ENCODE measurements at places on chromosomes 12 and 14.

GRCh38 chr12:132530447-132530846 is 40.5 kb downstream of the FBRSL1 start:
- DNase-seq = no peak

- no peak for DNase-seq
Observed at GRCh38 chr12:32334371-32334777, 65.0 kb upstream of the FGD4 start.

- no peak for DNase-seq
Observed at GRCh38 chr12:40502322-40502721, 189.9 kb upstream of the CNTN1 start.

DNA sequence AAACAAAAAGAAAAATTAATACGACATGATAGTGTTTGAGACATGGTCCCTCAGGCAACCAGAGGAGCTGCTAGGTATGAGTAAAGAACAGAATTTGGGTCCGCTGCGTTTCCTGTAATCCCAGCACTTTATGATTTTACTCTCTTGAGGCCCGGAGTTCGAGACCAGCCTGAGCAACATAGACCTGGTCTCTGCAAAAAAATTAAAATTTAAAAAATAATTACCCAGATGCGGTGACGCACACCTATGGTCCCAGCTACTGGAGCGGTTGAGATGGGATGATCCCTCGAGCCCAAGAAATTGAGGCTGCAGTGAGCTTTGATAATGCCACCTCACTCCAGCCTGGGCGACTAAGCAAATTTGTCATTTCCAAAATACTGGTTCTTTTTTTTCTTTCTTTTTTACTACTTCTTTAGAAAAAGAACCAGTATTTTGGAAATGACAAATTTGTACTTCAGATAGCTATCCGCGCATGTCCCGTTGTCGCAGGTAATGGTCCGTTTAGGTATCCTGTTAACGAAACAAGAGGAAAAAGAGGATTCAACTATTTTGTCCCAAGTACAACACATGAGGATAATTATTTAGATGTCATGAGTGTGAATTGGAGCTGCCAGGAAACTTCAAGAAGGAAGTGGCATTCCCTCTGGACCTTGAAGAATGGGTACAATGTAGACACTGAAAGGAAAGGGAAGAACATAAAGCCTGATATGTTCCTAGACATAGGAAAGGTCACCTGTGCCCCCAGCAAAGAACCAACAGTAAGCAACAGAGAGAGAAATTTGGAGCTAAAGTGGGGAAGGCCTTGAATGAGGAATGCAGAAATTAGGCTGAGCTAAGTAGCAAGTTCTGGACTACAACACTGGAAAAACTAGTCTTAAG is 1.2 kb upstream of the HECTD1 start:
- DNase-seq = no peak

DNA sequence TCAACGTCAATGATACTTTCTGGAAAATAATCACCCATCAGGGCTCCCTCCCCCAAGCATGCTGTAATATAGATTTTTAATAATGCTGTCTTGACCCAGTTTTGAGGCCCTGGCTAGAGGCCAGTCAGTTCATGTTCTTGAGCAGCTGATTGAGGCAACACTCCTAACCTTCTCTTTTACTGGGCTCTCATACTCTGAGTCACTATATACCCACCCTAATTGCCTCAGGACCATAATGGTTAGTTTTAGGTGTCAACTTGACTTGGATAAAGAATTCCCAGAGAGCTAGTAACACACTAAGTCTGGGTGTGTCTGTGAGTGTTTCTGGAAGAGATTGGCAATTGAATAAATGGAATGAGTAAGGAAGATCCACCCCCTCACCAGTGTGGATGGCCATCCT is 527.0 kb upstream of the ATP2B1 start:
- DNase-seq = no peak

All from AG04449 (cell line).